ENCODE measurements at places on chromosomes 3 and 15.

DNA sequence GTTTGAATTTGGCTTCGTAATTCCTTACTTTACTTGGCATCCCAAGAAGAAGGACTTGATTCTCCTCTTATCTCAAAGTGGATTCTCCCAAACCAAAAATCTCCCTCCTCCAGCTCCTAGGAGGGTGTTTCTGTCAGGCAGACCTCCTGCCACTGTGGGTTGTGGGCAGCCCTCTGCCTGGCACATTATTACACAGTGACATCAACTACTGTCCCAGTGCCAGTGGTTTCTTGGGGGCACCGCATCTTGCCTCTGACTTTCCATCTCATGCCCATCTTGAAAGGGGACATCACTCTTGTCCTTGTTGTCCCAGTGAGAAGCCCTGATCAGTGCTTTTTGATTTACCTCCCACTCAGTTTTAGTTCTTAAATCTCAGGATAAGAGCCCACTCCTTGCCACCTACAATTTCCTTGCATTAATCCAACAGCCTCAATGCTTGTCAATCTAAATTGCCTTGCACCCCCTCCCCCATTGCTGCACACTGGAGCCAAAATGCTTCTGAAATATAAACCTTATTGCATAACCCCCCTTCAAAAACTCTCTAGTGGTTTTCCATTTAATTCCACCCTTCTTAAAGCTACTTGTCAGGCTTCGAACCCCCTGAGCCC lies 81.0 kb downstream of the TRAK1 start:
- DNase-seq = no peak

DNA sequence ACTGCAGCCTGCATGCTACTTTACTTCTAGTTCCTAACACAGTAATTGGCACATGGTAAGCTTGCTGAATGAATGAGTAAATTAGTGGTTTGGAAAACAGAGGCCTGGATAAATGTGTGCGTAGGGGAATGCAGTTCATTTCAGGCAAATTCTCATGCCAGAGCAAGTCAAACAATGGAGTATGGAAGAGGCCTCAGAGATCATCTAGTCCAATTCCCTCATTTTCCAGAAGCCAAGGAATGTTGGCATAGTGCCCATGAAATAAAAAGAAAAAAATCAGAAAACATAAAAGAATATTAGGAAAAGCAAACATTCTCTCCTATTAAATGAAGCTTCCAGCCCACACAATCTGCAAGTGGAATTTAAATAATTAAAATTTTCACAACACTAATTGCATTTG lies 92.4 kb downstream of the MB21D2 start:
- DNase-seq = no peak

GRCh38 chr3:163924600-163924999 lies 1153.7 kb downstream of the SI start:
- DNase-seq = no peak

DNA sequence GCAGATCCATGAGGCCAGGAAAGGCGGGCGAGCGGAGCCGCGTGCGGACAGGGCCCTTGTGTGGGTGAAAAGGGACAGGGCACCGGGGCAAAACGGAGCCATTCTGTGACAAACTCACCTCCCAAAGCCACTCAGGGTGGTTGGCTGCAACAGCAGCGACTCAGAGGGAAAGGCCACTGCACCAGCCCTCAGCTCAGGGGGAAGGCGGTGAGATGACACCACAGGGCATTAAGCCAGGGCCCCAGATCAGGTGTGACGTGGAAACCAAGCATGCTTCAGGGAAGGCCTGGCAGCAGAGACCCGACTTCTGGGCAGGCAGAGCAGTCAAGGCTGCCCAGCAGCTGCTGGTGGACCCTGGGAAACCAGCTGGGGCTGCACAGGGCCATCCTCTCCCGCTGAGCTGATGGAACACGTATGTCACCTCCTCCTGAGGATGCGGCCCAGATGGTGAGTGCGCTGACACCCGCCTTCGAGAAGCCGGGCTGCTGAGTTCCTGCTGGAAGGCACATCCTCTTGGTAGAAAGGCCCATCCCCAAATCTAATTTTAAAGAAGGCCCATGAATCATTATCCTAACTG lies 82.3 kb downstream of the CHSY1 start:
- DNase-seq = no peak

- no peak for DNase-seq
Observed at GRCh38 chr3:49680493-49681231, 6.5 kb downstream of the APEH start.
